ENCODE measurements at places on chromosomes 1 and 21. TPM values are rescaled to one million over a fixed set of nuclear protein-coding genes. Genes with fewer than 3 reads are reported as not detected.

Gene OR6N1
- not detected for total RNA-seq

Gene C4BPA
- total RNA-seq = 3.4 TPM

Gene GBP3
- total RNA-seq = 63.1 TPM

Gene ADAMTS5
- 2.6 TPM for total RNA-seq

Gene SAMD13
- 24.5 TPM for total RNA-seq

Gene SLC25A44
- total RNA-seq = 21.3 TPM

Gene LCE3D
- not detected for total RNA-seq

Gene NGF
- 0.64 TPM for total RNA-seq

Gene OR2L2
- total RNA-seq = not detected

Gene DMRTA2
- 0.18 TPM for total RNA-seq

Gene ARID1A
- total RNA-seq = 61.4 TPM

Gene AMY1A
- not detected for total RNA-seq

Gene TCP10L
- total RNA-seq = not detected

Gene KRTAP12-2
- total RNA-seq = not detected

Gene WNT4
- total RNA-seq = 3.1 TPM

Gene TENT5C
- total RNA-seq = 45.6 TPM

Gene CGN
- total RNA-seq = 182 TPM

Gene TSPAN1
- total RNA-seq = 2,050 TPM

Gene RYR2
- total RNA-seq = 0.18 TPM

Gene TSSK3
- 1.9 TPM for total RNA-seq

Gene CAPZA1
- total RNA-seq = 161 TPM

Gene PCNX2
- total RNA-seq = 9.8 TPM

Gene TMEM52
- total RNA-seq = 4.1 TPM

Gene ZNF593OS
- total RNA-seq = not detected

Gene MAP1LC3C
- 1.1 TPM for total RNA-seq

Gene WDR77
- total RNA-seq = 20.5 TPM

Gene PM20D1
- total RNA-seq = 0.17 TPM

Gene WNT9A
- 2.6 TPM for total RNA-seq

Gene ACOT11
- 77.0 TPM for total RNA-seq

Gene LIN28A
- not detected for total RNA-seq

Gene GBP4
- total RNA-seq = 5.4 TPM

Gene CELA3A
- total RNA-seq = 1.1 TPM

Gene PPM1J
- total RNA-seq = 1.1 TPM

Gene TADA1
- total RNA-seq = 11.6 TPM

Gene B3GALT6
- 9.6 TPM for total RNA-seq

Gene CNIH3
- 1.5 TPM for total RNA-seq

Gene S100A14
- 453 TPM for total RNA-seq

Gene SYNC
- total RNA-seq = 20.3 TPM

Gene MORC3
- total RNA-seq = 29.7 TPM

Gene PRKCZ
- 60.7 TPM for total RNA-seq

Gene GABPB2
- total RNA-seq = 15.8 TPM

Gene KLHL12
- total RNA-seq = 35.0 TPM

Gene WDR64
- not detected for total RNA-seq

Gene SH2D1B
- 0.70 TPM for total RNA-seq

Gene TNFRSF4
- total RNA-seq = 1.3 TPM

Gene HHAT
- 4.6 TPM for total RNA-seq

Gene CD52
- total RNA-seq = 5.7 TPM

Gene CFAP107
- total RNA-seq = not detected

Data from left colon (tissue), 2 donors.